ENCODE measurements at places on chromosomes 6 and 20.

DNA sequence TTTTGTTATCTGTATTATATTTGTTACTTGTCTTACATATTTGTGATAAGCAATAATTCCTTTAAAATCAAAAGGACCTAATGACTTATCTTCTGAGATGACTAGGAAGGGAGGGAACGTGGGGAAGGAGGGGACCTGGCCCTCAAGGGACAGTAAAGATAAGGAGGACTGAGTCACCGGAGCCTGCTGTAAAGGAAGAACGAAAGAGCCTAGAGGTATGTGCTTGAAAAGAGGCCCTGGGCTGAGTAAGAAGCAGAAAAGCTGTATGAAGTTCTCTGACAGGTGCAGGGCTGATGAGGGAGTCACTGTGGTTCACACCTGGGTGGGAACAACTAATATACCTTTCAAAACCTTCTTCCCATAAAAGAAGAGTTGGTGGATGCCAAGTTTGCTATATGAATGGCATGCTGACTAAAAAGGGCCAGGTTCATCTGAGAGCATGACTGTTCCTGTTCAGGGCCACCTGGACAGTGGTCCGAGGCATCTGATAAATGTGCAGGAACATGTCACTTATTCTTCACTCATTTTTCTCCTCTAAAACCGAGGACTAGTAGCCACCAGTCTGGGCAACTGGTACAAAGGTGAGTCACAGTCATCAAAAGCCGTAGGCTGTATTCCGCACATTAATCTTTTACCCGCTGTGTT, 111.3 kb downstream of the TNFAIP3 start:
- no peak for DNase-seq

- DNase-seq, result no peak
These were observed 1.9 kb downstream of the TMEM239 start for GRCh38 chr20:2817891-2818595.

- DNase-seq, result no peak
These were observed 79.2 kb upstream of the CD93 start for GRCh38 chr20:23165307-23165750.

DNA sequence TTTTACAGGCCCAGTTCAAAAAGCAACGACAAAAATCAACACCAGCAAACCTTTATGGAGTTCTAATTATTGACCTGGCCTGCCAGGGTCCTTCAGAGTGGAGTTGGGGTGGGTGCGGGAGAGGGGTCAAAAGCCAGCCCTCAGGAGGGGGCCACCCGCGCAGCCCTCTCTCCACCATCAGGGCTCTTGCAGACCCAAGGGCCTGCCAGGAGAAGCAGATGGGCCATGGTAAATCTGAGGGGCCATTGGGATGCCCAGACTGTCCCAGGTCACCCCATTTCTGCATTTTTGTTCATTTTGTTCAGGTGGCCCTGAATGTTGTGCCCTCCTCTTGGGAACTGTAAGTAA, 88.4 kb downstream of the DHX35 start:
- no peak for DNase-seq

GRCh38 chr6:132021552-132022375, 70.6 kb upstream of the CCN2 start:
- no peak for DNase-seq

GRCh38 chr6:138830248-138830647, 34.4 kb downstream of the ECT2L start:
- DNase-seq, result no peak

DNA sequence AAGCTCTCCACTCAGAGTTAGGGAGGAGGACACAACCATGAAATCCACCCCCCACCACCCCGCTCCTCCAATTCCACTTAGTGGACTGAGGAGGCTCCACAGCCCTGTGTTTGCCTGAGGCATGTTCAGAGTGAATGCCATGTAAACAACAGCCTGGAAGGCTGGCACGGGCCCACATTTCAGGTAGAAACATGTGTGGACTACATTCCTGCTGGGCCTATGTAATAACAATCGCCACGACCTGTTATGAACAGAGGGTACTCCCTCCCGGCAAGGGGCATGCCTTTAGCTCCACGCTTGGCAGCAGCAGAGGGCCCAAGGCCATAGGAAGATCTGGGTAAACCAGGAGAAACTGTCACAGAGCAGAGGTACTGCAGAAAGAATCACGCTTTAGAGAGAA, 65.5 kb downstream of the ISM1 start:
- no peak for DNase-seq

DNA sequence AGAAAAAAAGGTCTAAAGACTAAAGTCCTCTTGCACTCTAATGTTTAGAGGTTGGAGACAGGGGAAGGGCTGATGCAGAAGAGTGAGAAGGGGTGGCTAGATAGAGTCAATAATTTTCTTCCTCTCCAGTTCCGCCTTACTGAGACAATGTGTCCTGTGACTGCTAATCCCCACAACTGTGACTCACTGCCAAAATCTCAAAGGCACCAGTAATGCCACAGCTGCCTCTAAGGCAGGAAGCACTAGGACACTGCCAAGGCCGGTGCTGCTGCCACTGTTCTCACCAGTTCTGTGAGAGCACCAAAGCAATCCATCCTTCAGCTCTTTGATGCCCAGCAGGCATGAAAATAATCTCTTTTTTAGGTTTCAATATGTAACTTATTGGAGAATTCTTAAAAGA, 701.9 kb upstream of the MAP3K7 start:
- no peak for DNase-seq

DNA sequence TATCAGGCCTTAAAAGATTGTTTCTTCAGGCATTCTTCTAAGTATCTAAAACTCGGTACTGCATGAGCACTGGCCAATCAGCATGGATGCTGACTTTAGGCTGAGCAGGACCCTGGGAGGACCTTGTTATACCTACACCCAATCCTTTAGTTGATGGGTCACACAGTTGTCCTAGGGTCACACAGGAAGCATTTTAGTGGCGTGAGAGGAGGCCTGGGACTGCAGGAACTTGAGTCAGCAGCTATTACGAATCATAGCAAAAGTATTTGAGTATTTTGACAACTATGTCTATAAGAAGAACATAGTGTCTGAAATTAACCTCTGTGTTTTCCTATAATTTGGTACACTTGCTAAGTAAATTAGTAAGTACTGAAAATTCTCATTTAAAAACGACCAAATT, 741.4 kb downstream of the HACE1 start:
- no peak for DNase-seq

- DNase-seq, result no peak
These were observed 190.7 kb downstream of the C6orf118 start for GRCh38 chr6:165118736-165119135.

- no peak for DNase-seq
These were observed 153.7 kb downstream of the GRM4 start for GRCh38 chr6:33992191-33992590.

- DNase-seq, result no peak
These were observed 73.4 kb upstream of the NOX3 start for GRCh38 chr6:155528982-155529453.

GRCh38 chr6:76466286-76466685, 393.8 kb upstream of the IMPG1 start:
- no peak for DNase-seq

Data from cortex of kidney (tissue), 1 donor.